IPS DF 6.9 (cell line): ENCODE measurements at places on chromosomes 2 and 18.
A peak's percentile ranks its signal among the peaks of the same experiment; 100 is the strongest.

GRCh38 chr2:31931916-31932315, 78.9 kb downstream of the MEMO1 start:
- no peak overlapping the region for H3K4me3 ChIP-seq
- no peaks in the 10 kb centered on the region for H3K4me1 ChIP-seq
- no peaks in the 10 kb centered on the region for H3K27me3 ChIP-seq

DNA sequence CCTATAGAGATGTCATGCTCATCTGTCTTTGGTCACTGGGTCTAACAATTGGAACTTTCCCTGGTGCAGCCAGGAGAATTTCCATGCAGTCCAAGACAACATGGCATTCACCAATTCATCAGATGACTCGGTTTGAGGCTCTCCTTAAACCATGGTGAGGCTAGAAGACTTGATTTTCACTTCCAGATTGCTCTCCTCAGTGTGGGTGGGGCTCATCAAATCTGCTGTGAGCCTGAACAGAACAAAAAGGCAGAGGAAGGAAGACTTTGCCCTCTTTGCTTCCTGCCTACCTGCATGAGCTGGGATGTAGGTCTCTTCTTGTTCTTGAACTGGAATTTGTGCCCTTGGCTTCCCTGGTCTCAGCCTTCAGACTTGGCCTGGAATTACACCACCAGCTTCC, 203.4 kb upstream of the TRIB2 start:
- no peak overlapping the region for H3K27ac ChIP-seq
- DNase-seq, result no peak
- H3K27me3 ChIP-seq, result no peaks in the 10 kb centered on the region
- no peak overlapping the region for H3K4me3 ChIP-seq
- no peaks in the 10 kb centered on the region for H3K36me3 ChIP-seq

- DNase-seq, result no peak
- no peak overlapping the region for H3K4me3 ChIP-seq
- H3K27me3 ChIP-seq, result no peaks in the 10 kb centered on the region
- H3K36me3 ChIP-seq, result no peaks in the 10 kb centered on the region
- H3K27ac ChIP-seq, result no peak overlapping the region
- H3K4me1 ChIP-seq, result no peaks in the 10 kb centered on the region
Observed at GRCh38 chr18:67731851-67732250, 215.3 kb upstream of the DSEL start.

DNA sequence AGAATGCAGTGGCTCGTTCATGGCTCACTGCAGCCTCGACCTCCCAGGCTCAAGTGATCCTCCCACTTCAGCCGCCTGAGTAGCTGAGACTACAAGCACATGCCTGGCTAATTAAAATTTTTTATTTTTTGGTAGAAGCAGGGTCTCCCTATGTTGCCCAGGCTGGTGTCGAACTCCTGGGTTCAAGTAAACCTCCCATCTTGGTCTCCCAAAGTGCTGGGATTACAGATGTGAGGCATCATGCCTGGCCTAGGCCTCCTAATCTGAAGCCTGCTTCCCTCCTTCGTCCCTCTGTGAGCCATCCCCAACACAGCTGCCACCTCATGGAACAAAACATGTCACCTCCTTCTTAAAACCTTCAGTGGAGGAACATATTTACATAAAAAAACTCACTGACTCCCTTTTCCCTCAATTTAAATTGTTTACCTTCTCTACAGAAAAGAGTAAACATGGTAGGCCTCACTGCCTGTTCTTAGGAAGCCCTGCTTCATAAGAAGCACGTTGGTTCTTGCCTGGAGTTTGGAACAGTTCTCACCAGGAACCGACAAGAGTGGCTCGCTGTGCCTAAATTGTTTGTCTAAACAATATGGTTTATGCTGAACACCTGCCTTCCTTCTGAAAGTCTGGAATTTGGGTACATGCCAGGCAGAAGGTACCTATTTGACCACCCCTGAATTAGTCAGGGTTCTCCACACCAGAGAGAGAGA, 12.1 kb upstream of the RHOB start:
- H3K27ac ChIP-seq, result no peak overlapping the region
- no peaks in the 10 kb centered on the region for H3K27me3 ChIP-seq
- no peaks in the 10 kb centered on the region for H3K4me1 ChIP-seq
- DNase-seq, result no peak
- no peaks in the 10 kb centered on the region for H3K36me3 ChIP-seq

DNA sequence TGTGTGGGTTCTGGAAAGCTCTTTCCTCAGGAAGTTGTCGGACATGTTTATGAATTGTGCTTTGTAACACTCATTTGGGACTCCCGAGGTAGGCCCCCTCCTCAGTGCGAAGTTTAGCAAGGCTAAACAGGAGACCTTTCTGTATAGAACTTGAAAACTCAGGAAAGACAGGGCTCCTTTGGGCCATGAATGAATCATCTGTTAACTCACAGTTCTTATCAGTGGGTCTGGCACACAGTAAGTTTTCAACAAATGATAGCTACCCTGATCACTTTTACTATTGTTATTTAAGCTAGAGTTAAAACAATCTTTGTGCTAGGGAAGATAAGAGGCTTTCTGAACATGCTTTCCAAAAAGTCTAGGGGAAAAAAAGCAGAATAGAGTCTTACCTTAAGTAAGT, 430.5 kb upstream of the ETAA1 start:
- H3K27me3 ChIP-seq, result no peaks in the 10 kb centered on the region
- H3K4me3 ChIP-seq, result no peak overlapping the region
- no peak overlapping the region for H3K27ac ChIP-seq

GRCh38 chr2:71784734-71785511, 331.6 kb downstream of the DYSF start:
- H3K4me1 ChIP-seq, result no peaks in the 10 kb centered on the region
- no peaks in the 10 kb centered on the region for H3K27me3 ChIP-seq
- no peaks in the 10 kb centered on the region for H3K36me3 ChIP-seq
- DNase-seq, result no peak
- no peak overlapping the region for H3K4me3 ChIP-seq

GRCh38 chr2:121501031-121501430, 29.6 kb upstream of the RNU4ATAC start:
- DNase-seq, result no peak
- peaks cover 4% of the 10 kb centered on the region; the same call in 1 of the 2 replicates for H3K36me3 ChIP-seq
- H3K4me3 ChIP-seq, result no peak overlapping the region
- H3K27ac ChIP-seq, result no peak overlapping the region
- H3K4me1 ChIP-seq, result no peaks in the 10 kb centered on the region

- H3K27ac ChIP-seq, result no peak overlapping the region
- H3K36me3 ChIP-seq, result no peaks in the 10 kb centered on the region
Observed at GRCh38 chr2:28567061-28567471, 71.2 kb downstream of the PLB1 start.

- no peak overlapping the region for H3K4me3 ChIP-seq
- H3K27me3 ChIP-seq, result no peaks in the 10 kb centered on the region
- peak; percentile 41 for DNase-seq
- no peaks in the 10 kb centered on the region for H3K36me3 ChIP-seq
- peaks cover 3% of the 10 kb centered on the region; the same call in 1 of the 2 replicates for H3K4me1 ChIP-seq
- no peak overlapping the region for H3K27ac ChIP-seq
Observed at GRCh38 chr2:20378891-20379519, 28.4 kb upstream of the PUM2 start.

GRCh38 chr18:75694292-75694691, 266.8 kb upstream of the SMIM21 start:
- no peak overlapping the region for H3K27ac ChIP-seq
- no peaks in the 10 kb centered on the region for H3K36me3 ChIP-seq
- no peaks in the 10 kb centered on the region for H3K4me1 ChIP-seq
- H3K4me3 ChIP-seq, result no peak overlapping the region
